Stimulated activated CD4-positive, alpha-beta T cell treated with anti-CD3 and anti-CD28 coated beads, TNF-alpha, amount 100 ng/mL, for 1 hour (primary cell): ENCODE measurements at places on chromosomes 4 and X.

DNA sequence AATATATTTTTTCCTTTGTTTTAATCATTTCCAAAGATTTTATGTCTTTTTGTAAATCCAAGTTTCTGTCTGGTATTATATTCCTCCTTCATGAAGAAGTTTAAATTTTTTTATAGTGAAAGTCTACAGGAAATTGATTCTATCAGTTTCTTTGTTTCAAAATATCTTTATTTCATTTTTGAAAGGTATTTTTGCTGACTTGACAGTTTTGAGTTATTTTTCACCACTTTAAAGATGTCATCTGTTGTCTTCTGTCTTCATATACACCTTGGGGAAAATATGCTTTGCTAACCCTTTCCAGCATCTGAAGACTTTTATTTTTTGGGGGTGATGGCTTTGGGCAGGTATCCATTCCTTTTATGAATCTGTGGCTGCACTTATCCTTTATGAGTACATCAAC is 164.4 kb upstream of the EPHA5 start:
- DNase-seq = no peak

- DNase-seq = no peak
Measured at GRCh38 chrX:67570839-67571238, 27.0 kb downstream of the AR start.

DNA sequence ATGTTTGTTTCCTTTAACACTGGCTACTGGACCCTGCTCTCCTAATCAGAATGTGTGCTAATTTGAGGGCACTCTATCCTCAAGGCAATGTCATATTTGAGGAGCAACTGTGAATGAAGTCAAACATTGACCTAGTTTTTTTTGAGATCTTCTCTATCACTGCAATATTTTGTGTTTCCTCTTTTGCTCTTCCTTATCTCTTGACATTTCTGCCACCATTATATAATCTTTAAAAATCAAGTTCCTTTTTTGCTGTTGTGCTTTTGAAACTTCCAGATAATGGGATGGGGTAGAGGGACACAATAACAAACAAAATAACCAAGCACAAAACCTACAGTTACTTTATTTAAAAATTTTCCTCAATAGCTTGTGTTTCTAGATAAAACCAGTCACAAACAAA is 7.4 kb upstream of the WDFY3 start:
- DNase-seq = no peak

DNA sequence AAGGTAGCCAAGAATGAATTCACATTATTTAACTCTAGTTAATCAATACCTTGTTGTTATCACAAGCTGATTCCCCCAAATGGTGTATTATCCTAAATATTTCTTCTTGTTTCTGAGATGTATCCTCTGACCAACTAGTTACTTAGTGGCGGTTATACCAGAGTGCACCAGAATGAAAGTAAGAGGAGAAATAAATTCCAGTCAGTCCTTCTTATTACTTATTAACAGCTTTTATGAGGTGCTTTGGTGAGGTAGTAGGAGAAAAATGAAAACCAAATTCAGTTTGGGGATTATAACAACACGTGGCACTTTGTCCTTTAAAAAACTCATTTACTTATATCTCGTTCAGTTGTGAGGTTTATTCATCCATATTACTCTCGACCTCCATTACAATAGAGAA is 101.9 kb downstream of the AMMECR1 start:
- no peak for DNase-seq

DNA sequence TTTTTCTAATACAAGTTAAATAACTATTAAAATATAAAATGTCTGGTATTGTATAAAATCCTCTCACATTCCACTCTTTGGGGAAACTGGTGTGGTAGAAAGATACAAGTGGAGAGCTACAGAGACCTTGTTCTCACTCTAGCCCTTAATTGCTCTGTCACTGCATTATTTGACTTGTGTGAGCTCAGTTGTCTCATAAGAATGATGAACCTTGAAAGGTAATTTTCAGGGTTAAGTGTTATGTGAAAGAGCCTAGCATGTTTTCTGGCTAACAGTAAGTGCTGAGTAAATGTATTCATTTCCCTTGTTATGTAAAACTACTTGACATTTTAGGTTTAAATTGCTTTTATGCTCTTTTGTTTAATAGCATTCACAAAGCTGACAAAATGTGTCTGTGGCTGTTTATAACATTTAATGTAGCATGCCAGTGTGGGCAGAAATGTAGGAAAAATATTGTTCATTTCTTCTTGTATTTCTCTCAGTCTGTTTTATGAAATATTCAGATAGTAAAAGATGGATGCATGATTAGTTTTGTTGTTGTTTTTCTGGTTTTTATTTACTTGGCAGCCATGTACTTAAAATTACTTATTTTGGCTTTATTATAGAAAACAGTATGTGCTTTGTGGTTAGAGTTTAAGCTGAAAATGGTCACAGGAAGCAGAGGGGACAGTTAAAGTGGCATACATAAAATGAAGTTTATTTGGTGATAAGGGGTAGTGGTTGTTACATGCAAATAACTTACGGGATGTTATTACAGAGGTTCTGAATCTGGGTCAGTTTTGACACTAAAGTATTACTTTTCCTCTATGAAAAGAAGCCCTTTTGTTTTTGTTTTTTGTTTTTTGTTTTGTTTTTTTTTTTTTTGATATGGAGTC is 29.2 kb downstream of the SLAIN2 start:
- DNase-seq = no peak

- DNase-seq = no peak
Measured at GRCh38 chr4:95294321-95294720, 254.5 kb downstream of the UNC5C start.

DNA sequence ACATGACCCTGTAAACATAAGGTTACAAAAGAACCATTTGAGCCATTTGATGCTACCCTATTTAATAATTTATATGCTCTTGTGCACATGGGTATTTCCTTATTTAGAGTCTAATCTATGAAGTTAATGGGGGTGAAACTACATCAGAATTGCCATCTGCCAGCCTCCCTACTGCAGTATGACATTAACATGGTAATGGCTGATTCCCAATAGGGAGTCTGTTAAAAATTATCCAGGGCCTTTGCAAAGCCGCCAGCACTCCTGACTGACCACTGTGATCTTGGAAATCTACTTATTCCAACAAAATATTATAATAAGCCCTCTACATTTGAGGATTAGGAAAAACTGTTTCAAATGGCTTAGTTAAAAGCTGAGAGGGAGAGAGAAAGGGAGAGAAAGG is 153.7 kb downstream of the CLCN4 start:
- DNase-seq = no peak

DNA sequence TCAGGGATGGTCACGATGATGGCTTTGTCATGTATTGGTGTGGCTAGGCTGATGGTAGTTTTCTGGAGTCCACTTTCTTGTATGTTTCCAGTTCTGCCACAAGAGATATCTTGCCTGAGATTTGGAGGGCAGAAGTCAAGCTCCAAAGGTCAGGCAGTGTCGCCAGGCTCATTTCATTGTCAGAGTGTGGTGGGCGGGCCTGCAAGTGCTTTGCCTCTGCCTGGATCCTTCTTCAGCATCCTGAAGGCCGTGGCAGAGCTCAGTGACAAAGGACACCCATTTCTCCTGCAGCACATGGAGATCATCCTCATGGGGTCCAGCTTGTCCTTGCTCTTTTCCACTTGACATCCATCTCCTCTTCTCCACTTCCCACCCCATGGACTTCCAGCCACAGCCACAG is 139.7 kb downstream of the SMIM20 start:
- no peak for DNase-seq

DNA sequence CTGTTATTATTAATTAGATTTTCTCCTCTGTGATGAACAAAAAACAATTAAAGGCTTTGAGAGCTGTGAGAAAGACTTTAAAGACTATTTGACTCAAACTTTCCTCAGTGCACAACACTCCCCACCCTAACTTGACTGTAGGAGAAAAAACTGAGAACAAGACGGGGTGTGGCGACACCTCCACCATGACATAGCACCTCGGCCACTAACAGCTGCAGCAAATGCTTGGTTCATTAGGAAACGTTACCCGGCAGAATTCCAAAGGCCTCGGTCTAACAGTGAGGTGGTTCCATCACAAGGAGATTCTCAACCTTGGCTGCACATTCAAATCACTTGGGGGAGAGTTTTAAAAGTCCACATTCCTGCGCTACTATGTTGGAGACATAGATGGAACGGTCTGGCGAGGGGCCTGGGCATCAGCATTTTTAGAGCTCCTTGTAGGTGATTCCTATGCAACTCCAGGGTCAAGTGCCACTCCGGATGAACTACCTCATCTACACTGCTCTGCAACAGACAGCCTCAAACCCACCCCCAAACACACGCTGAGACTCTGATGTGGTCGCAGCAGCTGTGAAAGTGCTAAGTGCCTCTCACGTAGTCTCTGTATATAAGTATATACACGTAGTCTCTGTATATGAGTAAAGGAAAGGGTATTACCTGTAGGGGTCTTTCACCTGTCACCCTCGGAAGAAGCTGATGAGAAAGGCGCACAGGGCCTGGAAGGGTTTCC is 1.0 kb downstream of the FGFBP2 start:
- DNase-seq = no peak

DNA sequence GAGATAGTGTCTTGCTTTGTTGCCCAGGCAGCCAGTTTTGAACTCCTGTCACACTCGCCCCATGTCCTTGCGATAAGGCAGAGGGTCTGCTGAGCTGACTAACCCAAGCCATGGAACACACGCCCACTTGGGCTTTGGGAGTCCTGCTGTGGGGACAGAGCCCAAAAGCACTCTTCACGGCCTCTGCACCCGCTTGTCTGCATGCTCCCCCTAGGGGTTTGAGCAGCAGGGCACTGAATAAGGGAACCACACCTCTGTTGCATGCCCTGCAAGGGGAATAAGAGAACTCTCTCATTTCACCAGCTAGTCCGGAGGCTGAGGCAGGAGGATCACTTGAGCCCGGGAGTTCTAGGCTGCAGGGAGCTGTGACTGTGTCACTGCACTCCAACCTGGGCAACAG is 166.0 kb downstream of the STAG2 start:
- DNase-seq = no peak

DNA sequence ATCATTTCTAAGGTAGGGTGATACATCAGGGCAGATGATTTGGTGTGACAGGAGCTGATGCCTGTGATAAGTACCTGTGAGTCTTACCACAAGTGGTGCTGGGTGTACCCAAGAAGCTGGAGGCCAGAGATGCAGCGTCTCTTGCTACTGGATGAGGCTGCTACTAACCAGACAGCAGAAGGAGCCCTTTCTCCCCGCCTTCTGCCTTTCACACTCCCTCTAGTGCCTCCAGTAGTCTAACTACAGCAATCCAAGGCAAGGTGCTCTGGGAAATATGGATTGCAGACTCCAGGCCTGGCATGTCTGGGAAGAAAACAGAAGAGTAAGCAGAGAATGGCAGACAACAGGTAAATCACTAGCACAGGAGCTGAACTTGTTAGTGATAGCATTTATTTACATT is 470.8 kb downstream of the NKX6-1 start:
- DNase-seq = no peak

GRCh38 chrX:101385026-101385684 is 836 bp downstream of the BTK start:
- DNase-seq = no peak

GRCh38 chr4:128513664-128514484 is 226.3 kb upstream of the PGRMC2 start:
- no peak for DNase-seq

- no peak for DNase-seq
Measured at GRCh38 chr4:184583738-184584502, 65.3 kb downstream of the CASP3 start.

- no peak for DNase-seq
Measured at GRCh38 chr4:185536411-185536709, 1.1 kb upstream of the PDLIM3 start.

GRCh38 chrX:139222511-139223200 is 307.9 kb upstream of the F9 start:
- no peak for DNase-seq

DNA sequence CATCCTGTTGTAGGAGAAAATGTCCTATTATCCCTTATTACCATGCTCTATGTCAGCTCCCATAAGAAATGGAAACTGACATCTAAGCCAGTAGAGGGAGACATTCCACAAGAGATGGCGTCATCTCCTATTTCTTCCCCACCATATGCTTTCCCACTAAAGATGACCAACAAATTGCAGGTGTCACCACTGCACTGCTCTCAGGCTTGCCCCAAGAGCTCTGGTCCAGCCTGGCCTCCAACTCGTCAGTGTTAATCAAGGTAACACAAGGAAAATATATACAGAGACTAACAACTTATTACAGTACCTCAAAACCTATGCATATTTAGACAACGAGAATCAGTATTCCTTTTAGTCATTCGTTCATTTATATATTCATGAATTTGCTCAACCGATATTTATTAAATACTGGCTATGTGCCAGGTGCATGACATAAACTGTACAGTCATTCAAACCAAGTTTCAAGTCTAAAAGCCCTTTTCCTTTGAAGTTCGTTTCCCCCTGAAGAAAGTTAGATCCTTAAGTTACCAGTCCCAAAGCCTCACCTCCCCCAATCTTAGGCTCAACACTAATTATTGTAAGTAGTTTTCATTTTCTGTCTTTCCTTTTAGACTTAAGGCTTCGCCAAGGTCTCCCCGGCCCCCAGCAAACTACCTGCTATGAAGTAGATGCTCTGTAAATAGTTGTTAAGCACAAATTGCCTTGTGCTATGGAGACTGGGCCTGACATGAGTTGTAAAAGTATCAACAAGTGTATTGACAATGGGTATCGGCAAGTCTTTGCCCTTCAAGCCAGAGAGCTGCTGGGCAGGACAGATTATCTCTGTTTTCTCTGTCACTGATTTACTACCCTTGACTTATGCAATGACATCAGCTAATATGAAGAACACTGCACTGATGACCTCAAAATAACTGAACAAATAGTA is 3.1 kb upstream of the FGB start:
- no peak for DNase-seq

DNA sequence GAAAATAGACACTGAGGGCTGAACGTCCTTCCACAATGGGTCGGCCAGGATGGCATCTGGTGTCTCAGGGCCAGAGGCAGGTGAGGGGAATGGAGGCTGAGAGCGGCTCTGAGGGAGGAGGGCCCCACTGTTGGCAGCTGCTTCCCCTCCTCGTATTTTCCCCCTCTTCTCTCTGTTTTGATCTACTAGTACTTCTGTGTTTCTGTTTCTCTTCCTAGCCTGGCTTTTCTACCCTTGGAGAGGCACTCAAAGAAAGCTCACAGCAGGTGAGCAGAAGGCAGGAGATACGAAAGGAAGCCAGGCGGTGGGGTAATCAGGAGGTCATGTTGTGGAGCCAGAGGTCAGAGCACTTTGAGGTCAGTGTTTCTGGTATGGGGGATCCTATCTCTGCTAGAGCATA is 151.8 kb upstream of the GATB start:
- DNase-seq = no peak

DNA sequence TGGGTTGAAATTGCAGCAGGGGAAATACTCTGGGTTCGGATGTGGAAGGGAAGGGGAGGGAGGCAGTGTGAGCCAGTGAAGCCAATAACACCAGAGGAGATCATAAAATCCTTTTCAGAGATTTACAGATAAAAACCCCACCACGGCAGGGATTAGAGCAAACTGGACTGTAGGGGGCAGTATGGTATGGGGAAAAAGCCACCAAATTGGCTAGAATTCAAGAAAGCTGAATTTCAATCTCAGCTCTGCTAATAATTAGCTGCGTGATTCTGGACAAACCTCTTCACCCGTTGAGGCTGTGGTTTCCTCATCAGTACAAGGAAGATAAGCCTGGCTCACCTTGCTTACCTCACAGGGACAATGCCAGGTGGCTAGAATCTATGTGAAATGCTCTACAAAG is 108.1 kb downstream of the ATG4A start:
- no peak for DNase-seq

GRCh38 chr4:158208963-158209640 is 1.2 kb upstream of the TMEM144 start:
- DNase-seq = no peak

GRCh38 chr4:122285285-122285684 is 93.5 kb upstream of the ADAD1 start:
- DNase-seq = no peak

- DNase-seq = no peak
Measured at GRCh38 chr4:137124278-137124932, 407.9 kb downstream of the PCDH18 start.
